ENCODE measurements at places on chromosomes 6 and 20.

DNA sequence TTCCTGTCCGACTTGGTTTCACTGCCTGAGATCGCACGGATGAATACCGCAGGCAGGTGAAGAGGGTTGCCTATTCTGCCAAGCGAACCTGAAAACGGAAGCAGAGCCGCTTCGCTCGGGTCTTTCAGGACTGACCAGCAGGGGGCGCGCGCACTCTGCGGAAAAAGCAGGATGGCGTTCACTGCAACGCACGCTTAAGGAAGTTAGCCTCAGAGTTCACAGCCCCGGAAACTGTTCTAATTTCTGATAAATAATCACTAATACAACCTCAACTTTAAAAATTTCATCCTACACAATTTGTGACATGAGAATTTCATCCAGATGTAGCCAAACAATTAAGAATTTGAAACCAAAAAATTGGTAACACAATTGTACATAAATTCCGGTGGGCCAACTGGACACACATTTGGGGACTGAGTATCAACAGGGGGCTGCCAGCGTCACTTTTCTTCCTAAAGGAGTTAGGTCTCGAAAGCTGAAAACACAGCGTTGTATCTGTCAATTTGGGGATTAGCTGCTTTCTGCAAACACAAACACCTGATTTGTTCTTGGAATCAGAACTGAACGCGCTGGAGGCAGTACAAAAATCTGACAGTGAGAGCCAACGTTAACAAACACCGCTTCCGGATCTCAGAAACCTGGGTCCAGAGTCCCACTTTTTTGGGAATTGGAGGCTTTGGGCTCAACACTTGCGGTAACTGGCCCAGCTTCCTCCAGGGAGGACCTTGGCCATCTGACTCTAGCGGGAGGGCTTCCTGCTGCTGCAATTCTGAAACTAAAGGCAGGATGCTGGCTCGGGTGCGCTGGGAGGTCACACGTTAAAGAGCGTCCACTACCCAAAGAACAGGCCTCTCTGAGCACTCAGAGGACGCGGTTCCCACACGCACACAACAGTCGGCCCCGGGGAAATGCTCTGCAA lies 8.8 kb downstream of the PXDC1 start:
- DNase-seq: peak; percentile 84

GRCh38 chr20:32877507-32877906 lies 18.8 kb downstream of the EFCAB8 start:
- no peak for DNase-seq

DNA sequence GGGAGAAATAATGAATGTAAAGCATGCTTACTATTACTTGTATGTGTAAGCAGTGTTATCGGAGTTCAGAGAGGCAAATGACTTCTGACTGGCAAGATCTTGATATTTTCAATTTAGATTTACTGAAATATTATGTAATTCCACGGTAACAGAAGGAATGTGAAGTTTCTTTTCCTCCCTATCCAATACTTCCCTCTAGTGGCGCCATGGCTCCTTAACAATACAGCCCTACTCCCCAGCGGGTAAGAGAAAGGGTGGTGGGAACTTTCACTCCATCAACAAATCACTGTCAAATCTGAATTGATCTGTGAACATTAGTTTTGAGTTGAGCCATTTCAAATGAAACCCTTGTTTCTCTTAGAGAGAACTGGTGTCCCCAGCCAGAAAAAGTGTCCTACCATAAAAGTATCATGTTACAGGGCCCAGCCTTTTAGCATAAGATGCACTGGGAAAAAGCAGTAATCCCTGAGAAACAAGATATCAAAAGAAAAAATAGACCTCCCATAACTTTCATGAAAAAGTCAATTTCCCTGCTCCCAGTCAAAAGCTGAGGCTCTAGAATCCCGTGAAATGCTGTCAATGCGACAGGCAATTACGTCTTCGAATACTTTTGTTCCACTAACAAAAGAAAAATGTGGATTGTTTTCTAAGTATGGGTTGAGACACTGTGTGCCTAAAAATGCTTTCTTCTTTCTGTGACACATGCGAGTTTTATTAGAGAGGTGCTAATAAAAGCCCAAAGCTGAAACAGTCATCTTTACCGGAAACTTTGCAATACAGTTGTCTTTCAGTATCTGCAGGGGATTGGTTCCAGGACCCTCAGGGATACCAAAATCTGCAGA lies 12.9 kb downstream of the COX7A2 start:
- peak; percentile 36 for DNase-seq

DNA sequence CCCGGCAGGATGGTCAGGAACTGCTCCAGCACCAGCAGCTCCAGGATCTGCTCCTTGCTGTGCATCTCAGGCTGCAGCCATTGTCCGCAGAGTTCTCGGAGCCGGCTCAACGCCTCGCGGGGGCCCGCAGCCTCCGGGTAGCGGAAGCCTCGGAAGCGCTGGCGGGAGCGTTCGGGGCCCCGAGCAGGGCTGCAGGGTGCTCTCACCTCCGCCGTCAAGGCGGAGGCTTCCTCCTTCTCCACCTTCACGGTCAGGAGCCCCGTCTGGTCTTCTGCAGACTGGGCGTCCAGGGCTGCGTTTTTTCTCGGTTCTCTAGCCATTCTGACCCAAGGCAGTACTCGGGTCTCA lies 434 bp downstream of the ZKSCAN4 start:
- no peak for DNase-seq

DNA sequence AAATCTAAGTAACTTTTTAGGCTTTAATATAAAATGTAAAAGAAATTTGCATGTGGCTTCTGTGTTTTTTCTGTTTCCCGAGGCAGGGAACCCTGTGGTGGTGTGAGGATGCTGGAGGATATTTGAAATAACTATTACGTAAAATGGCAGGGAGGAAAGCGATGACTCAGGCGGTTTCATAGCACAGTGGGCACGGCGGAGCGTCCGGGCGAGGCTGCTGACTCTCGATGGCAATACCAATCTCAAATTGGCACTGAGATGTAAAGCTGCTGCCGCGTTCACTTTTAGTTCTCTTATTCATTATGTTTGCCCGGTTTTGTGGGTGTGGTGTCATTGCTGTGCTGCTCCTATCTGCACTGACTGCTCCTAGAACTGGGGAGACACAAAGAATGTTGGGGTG lies 254.3 kb downstream of the THBS2 start:
- no peak for DNase-seq

DNA sequence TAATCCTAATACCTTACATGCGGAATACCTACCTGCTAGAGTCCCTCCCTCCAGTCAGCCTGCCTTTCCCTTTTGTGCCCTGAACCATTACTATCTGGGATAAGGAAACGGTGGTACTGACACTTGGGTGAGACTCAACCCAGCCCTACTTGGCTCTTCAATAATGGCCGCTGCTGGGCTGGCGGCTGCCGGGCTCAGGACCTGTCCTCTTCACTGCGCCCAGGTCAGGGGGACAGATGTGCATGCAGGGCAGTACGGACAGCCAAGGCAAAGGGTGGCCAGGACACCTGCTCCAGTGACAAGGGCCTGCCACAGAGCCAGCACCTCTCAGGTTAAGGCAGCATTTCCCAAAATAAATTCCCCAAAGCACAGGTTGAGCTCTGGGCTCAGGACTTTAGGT lies 29.9 kb downstream of the UBE2V1 start:
- DNase-seq: no peak

DNA sequence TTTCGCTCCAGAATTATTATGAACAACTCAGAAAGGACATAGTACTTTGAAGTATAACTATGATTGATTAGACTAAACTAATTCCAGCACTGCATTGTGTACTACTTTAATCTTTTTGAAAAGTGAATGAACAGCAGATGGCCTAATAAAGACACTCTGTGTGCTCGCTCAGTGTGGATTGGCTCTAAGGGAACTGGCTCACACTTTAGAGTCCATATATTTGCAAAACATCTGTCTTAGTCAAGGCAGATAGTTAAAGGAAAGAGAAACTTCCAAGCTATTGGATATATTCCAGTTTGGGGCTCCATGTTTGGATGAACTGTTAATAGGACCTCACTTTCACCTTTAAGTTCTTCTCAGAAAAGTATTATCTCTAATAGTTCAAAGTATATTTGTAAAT lies 218.9 kb downstream of the EYA4 start:
- no peak for DNase-seq

GRCh38 chr6:108983151-108983550 lies 111.5 kb downstream of the SESN1 start:
- DNase-seq: no peak

GRCh38 chr20:35084998-35085397 lies 7.6 kb downstream of the TRPC4AP start:
- DNase-seq: no peak

GRCh38 chr20:63325021-63325471 lies 32.1 kb downstream of the COL20A1 start:
- DNase-seq: no peak

Measured in SK-N-SH (cell line).